ENCODE measurements at places on chromosomes 6 and 20.
A peak's percentile ranks its signal among the peaks of the same experiment; 100 is the strongest.

DNA sequence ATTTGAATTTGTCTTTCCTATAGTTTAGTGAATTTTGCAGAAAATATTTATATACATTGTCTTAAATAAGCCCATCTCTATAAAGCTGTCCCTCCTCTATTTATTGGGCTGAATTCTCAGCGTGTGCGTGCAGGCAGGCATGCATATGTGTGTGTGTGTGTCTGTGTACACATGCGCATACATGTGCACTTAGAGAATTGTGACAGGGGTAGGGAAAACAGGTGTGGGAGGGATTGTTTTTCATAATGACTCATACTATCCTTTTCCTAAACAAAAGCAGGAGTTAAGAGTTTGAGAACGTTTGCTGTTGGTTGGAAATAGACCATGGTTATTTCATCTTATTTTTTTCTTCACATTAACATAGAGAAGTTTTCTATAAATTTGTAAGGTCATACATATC is 43.4 kb upstream of the FABP7 start:
- DNase-seq: no peak

GRCh38 chr20:58021481-58021880 is 207.0 kb downstream of the ANKRD60 start:
- no peak for DNase-seq

DNA sequence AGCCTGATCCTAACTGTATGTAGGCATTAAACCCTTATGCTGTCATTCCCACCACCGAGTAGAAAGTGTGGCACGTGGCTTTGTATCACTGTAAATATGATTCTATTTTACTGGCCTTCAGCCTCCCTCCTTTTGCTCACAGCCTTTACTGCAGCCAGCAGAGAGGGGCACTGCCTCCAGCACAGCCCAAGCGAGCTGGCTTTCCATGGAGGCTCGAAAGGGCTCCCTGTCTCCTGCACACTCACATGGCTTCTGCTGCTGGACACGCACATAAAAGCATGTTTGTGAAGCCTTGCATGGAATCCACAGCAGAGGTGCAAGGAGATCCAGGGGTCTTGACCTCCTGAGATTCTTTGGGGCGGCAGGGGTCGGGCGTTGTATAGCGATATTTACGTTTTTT is 51.3 kb downstream of the RNASET2 start:
- no peak for DNase-seq

- DNase-seq: no peak
Observed at GRCh38 chr20:37672143-37672542, 21.7 kb upstream of the CTNNBL1 start.

DNA sequence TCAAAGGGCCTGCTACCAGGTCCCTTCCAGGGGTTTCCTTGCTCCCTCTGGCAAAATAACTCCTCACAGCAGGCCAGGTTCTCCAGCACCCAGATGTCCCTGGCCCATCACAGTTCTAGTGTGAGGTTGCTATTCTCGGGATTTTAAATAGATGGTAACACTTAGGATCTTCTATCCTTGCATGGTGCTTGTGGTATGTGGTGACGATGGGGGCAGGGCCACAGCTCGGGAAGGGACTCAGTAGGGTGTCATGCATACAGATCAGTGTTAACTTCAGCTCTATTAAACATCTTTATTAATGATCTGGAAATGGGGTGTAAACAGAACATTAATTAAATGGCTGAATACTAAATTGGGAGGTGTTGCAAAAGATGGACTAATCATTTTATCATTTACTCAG is 323.8 kb downstream of the QKI start:
- no peak for DNase-seq

GRCh38 chr6:125526007-125526720 is 223.3 kb upstream of the HEY2 start:
- DNase-seq: no peak

DNA sequence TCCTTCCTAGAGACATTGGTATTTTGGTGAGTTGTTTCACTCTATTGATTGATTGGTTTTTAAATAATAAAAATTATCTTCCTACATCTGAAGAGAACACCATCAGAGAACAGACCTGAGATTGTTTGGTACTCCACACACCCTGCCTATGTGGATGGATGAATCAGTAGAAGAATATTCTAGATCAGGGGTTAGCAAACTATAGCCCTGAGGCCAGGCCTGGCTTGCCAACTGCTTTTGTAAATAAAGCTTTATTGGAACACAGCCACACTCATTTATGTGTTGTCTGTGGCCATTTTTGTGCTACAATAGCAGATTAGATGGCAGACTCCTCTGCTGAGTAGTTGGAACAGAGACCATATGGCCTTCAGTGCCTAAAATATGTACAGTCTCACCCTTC is 139.6 kb upstream of the INSM1 start:
- no peak for DNase-seq

DNA sequence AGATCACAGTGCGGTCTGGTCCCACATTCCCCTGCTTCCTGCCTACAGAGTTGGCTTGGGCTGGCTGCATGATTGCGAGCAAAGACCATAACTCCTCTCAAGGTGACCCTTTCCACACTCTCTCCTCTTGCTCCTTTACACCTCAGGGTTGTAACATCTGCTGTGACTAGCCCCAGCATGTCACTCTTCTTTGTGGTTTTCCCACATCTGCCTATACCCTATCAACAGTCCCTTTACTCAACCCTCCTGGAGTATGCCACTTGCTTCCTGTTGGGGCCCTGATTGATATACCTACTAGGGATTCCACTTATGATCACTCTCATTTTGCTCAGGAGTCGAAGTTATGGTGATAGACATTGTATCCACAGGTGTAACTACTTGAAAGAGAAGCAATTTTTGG is 58.9 kb upstream of the SGK1 start:
- DNase-seq: no peak

GRCh38 chr6:82568290-82568993 is 204.8 kb downstream of the TPBG start:
- DNase-seq: no peak

GRCh38 chr20:20212675-20213096 is 155.2 kb upstream of the INSM1 start:
- DNase-seq: no peak

DNA sequence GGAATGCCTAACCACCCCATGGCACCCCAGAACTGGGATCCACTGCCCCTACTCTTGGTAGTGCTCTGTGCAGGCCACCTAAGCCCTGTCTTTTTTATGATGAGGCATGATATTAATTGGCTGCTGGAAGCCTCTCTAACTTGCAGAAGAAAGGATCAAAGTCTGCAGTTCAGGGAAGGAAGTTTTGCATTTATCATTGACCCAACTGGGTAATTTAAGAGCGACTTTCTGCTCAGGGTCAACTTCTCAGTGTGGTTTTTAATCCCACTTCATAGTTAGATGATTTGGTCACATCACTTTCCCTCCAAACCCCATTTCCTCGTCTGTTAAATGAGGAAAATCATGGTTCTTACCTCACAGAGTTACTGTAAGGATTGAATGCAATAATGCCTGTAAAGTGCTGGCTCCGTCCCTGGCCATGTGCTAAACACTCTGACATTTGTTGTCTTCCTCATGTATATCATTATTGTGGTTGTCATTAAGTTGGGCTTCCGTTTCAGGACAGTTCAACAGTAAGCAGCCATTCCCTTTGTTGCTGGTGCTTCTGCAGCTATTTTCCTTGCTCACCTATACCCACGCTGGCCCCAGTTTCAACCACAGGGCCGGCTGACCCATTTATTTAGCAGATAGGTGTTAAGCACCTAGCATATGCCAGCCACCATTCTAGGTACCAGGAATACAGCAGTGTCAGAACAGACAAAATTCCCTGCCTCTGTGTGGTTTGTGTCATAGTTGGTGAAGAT is 14.2 kb downstream of the E2F3 start:
- DNase-seq: no peak

GRCh38 chr20:1331101-1331500 is 2.2 kb upstream of the SDCBP2 start:
- no peak for DNase-seq

DNA sequence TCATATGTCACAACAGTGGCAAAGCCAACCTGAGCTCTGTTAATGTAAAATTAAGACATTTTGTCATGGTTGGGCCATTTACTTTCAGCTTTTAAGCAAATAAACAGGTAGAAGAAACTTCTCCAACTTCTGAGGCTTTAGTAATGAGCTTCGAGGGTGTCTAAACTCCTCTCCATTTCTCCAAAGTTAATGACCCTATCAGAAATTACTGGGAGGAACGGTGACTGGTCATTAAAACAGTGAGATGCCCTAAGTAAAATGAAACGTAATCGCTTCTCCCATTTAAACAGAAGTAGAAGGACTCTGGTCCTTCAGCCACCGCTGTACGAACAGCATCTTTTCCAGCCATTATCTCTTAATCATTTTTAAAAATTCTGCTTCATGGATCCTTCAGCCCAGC is 986.9 kb upstream of the MANEA start:
- no peak for DNase-seq

- DNase-seq: no peak
Observed at GRCh38 chr6:16358531-16359138, 120.2 kb downstream of the GMPR start.

DNA sequence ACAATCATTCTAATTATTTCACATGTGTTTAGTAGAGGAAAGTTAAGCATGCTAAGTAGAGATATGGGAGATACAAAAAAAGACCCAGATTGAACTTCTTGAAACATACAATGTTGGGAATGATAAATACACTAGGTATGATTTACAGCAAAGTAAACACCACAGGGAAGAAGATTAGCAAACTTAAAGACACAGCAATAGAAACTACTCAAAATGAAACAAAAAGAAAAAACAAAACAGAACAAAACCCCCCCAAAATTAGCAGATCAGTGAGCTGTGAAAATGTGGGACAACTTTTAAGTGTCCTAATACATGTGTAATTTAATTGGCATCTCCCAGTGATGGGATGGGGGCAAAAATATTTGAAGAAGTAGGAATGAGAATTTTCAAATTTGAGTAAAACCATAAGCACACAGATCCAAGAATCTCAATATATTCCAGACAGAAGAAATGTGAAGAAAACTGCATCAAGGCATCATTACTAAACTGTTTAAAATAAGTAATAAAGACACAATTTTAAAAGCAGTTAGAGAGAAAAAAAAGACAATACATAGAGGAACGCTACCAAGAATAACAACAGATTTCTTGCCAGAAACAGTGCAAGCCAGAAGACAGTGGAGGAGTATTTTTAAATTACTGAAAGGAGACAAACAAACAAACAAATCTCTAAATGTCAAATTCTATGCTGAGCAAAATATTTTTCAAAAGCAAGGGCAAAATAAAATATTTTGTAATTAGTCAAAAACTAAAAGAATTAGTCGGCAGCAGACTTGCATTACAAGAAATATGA is 473.7 kb downstream of the QKI start:
- no peak for DNase-seq

GRCh38 chr6:40232698-40233097 is 298.4 kb upstream of the MOCS1 start:
- no peak for DNase-seq

DNA sequence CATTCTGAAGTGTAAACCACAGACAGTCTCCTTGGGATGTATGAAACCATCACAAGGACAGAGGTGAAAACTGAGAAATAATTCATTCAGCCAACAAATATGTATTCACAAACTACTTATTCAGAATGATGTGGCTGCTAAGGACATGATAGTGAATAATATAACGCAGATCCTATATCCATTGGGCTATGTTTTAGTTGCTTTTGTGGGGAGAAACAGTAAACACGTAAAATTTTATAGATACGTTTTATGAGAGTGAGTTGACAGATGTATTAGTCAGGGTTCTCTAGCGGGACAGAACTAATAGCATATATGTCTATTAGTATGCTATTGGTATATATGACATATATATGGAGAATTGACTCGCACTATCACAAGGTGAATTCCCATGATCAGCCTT is 402.5 kb downstream of the RFPL4B start:
- DNase-seq: no peak

GRCh38 chr6:108677894-108678293 is 117.2 kb downstream of the FOXO3 start:
- DNase-seq: no peak

GRCh38 chr6:3610921-3611320 is 140.6 kb downstream of the PXDC1 start:
- peak; percentile 55 for DNase-seq

DNA sequence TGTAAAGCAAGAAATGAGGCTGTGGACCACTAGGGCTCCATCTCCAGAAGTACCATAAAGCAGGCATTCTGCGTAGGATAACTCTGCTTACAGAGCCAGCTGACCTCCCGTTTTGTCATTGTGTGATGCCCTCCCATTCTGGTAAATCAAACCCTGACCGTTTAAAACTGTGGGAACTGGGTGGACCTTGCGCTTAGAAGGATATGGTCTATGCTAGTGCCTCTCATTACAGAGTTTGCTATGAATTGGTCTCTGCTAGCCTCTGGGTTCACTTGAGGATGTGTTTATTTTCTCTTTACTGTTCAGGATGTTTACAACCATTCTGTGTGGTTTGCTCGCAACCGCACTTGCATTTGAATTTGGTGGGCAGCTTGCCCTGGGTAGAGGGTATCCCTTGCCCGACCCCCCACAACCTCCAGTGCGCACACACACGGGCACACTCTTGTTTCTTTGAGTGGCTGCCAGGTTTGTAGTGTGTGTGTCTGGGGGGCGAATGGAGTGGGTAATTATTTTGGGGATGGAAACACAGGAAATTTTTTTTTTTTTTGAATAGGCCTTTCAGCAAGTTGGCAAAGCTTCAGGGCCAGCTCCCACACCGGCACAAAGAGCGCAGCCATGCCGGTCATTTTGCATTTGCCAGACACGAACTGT is 198.3 kb downstream of the JARID2 start:
- no peak for DNase-seq

DNA sequence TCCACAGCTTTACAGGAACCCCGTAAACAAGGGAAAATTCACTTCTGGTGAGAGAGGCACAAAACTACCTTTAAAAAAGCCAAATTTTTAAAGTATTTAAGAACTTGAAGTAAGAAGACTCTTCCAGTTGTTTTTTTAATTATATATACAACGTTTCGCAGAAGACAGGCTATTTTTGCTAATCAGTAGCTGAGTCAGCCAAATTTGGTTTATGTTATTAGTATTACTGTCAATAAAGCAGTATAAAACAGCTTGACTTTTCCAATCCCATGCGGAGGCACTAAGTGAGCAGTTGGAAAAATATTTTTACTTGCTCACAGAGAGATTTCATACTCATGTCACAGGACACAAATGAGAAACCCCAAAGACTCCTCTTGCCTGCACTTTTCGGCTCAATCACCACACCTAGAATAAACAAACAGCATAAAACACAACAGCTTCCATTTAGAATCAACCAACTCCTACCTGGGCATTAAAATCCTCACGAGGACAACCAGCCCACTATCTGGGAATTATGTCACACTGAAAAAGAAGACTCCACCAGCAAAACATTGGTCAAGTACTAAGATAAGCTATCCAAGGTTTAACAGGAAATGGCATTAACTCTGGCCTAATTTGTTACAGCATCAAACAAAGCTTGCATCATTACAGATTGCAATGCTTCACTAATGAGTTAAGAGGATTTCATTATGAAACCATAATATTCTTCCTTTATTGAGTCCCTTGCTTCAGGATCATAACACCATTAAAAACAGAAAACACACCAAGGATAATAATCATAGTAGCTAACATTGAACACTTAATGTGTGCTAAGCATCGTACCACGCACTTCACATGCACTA is 26.3 kb downstream of the ELOVL5 start:
- DNase-seq: no peak
